ENCODE measurements at places on chromosomes 1 and 21.

- DNase-seq = no peak
Observed at GRCh38 chr21:19489930-19490329, 1086.3 kb upstream of the TMPRSS15 start.

- no peak for DNase-seq
Observed at GRCh38 chr1:210942513-210942912, 191.4 kb downstream of the KCNH1 start.

- DNase-seq = peak; percentile 9
Observed at GRCh38 chr1:156281281-156281680, 1.3 kb downstream of the SMG5 start.

DNA sequence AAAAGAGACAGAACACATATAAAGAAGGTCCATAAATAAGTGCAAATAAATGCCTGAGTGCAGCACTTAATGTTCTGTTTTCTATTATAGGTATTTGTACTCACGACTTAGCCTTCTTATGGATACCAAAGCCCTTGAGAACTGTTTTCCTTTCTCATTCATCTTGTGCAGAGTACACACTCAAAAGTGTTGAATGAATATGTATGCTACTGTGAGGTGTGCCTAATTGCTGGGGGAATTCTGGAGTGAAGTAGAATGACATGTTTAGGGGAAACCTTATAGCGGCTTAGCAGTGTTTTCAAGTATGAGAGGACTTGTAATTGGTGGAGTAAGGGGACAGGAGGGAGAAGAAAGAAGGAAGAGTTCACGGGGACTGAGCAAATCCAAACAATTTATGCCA is 157.6 kb downstream of the CACNA1E start:
- DNase-seq = no peak

- DNase-seq = peak; percentile 77
Observed at GRCh38 chr1:212532469-212533147, 76.0 kb upstream of the ATF3 start.

GRCh38 chr1:199780948-199781670 is 246.4 kb upstream of the NR5A2 start:
- no peak for DNase-seq

- DNase-seq = peak; percentile 29
Observed at GRCh38 chr1:68221980-68222373, 10.3 kb downstream of the WLS start.

DNA sequence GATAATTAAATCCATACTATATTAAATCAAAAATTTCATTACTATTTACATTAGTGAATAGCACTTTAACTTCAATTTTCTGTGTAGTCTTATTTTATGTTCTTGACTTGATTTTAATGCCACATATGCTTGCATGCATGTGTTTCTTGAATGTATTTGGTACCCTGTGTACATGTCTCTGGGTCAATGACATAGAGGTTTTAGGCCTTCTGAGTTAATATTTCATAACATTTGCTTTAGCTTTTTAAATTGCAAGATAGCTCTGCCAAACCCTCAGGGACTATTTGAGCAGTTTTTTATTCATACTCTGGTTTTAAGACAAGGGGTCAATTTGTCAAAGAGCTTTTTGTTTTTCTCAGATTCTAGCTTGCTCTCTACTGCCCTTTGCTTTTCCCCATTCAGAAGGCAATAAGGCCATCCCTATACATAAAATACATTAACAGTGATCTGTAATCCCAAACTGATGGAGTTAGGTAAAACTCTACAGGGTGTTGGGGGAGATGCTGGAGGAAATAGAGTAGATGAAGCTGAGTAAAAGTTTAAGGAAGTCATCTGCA is 5.0 kb downstream of the MLLT11 start:
- no peak for DNase-seq

DNA sequence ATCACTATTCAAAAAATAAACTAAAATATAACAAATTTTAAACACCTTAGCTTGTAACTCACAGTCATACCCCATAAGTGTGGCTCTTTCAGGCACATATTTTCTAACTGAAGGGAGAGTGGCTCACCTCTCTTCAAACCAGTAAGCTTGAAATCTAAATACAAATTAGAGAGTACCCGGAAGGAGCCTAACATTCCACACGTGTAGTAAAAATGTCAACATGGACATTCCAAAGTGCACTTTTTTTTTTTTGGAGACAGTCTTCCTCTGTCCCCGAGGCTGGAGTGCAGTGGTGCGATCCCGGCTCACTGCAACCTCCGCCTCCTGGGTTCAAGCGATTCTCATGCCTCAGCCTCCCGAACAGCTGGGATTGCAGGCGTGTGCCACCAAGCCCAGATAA is 275.6 kb upstream of the ADGRL2 start:
- peak; percentile 44 for DNase-seq

GRCh38 chr1:151255381-151255780 is 847 bp downstream of the PSMD4 start:
- DNase-seq = no peak

- peak; percentile 81 for DNase-seq
Observed at GRCh38 chr1:231626535-231626950, at the start of gene DISC1. TSS of gene DISC1 (plus strand) at chr1:231626790. CDS start at chr1:231626868, 78 bp downstream.

- no peak for DNase-seq
Observed at GRCh38 chr21:30582870-30583269, 7.3 kb downstream of the KRTAP22-2 start.

- no peak for DNase-seq
Observed at GRCh38 chr1:201795066-201795465, 33.9 kb upstream of the IPO9 start.

GRCh38 chr1:227315629-227316346 is 2.5 kb downstream of the CDC42BPA start:
- peak; percentile 46 for DNase-seq

DNA sequence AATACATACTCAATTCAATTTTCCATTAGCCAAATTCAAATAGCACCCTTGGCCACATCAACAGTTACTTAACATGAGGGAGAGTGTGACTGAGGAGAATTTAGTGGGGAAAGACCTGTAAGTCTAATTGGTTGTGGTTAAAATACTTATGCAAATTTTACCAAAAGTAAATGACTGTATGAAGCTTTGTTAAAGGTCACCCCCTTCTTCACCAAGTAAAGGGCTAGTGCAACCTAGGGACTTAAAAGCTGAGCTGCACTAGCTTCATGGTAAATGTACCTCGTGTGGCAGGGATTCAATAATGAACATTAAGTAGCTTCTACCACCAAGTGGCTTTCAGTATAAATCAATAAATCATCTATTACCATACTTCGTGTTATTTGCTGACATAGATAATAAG is 372.0 kb downstream of the NTNG1 start:
- no peak for DNase-seq

DNA sequence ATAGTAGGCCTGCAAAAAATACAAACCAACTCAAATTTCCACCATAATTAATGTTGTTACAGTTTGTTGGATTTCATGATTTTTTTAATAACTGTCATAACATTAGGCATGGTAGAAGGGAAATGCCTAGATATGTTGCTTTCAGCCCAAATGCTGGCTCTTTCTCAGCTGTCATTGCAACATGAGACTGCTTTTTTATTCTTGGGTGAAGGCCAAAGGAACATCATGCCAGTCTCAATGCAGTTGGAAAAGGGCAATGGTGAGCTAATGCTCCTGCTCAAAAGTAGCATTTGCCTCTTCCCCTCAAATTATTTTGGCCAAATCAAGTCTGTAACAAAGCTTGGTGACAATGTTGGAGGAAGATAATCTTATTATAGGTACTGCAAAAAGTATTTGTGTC is 877.7 kb upstream of the PRMT6 start:
- DNase-seq = no peak

- DNase-seq = no peak
Observed at GRCh38 chr1:65175171-65176055, 27.4 kb downstream of the AK4 start.

GRCh38 chr1:67648582-67649326 is 36.2 kb upstream of the GADD45A start:
- no peak for DNase-seq

DNA sequence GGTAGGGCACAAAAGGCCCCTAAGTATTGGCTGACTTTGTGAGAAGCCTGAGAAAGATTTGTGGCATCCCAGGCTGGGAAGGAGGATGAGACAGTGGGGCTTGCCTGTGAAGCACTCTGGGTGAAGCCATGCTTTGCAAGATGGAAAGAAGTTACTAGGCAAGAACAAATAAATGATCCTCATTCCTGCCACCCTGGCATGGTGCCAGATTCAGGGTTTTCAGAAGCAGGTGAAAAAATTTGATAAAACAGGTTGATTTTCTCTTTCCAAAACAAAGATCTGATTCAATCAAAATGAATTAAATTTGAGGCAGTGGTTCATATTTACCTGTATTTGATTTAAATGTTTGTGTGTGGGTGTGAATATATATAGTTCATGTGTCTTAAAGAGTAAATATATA is 386.9 kb upstream of the PROX1 start:
- no peak for DNase-seq

- DNase-seq = no peak
Observed at GRCh38 chr1:226588484-226588883, 39.9 kb downstream of the STUM start.

DNA sequence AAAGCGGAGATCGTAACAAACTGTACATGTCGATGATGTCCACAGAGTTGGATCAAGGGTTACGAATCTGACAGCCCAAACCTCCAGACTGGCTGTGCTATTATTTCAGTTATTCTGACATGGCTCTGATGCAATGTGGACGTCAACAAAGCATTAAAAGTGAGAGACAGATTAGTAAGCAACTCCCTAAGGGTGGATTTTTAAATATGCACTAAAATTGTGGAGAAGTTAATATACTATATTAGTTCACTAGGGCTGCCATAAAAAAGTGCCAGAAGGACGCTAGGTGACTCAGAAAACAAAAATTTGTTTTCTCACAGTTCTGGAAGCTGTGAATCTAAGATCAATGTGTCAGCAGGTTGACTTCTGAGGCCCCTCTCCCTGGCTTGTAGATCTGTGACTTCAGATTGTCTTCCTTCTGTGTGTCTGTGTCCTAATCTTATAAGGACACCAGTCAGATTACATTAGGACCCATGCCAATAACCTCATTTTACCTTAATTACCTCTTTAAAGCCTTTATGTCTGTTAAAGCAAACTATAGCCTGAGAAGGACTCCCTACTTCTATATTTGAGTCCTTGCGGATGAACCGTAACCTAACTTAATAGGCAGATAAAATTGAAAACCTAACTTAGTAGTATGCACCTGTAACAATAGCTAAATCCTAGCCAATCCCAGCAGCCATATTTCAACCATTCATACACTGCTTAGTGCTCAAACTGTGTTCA is 66.0 kb upstream of the BACH1 start:
- peak; percentile 71 for DNase-seq

DNA sequence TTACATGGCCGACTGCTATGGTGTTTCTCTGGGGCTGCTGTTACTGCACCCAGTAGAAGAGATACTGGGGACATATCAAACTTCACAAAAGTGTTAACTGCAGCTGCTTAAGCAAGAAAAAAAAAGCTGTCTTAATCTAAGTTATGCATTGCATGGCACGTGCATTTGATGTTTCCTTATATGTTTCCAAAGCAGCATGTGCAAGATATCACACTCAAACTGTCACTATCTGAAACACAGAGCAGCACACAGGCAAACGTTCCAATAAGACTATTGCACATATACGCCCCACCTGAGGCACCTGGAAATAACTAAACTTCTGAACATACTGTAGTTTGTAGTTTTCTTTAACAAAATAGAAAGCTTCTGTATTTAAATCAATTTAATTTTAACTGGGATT is 671.4 kb upstream of the ADGRL2 start:
- DNase-seq = no peak

GRCh38 chr1:204780630-204781029 is 90.0 kb upstream of the NFASC start:
- peak; percentile 61 for DNase-seq

DNA sequence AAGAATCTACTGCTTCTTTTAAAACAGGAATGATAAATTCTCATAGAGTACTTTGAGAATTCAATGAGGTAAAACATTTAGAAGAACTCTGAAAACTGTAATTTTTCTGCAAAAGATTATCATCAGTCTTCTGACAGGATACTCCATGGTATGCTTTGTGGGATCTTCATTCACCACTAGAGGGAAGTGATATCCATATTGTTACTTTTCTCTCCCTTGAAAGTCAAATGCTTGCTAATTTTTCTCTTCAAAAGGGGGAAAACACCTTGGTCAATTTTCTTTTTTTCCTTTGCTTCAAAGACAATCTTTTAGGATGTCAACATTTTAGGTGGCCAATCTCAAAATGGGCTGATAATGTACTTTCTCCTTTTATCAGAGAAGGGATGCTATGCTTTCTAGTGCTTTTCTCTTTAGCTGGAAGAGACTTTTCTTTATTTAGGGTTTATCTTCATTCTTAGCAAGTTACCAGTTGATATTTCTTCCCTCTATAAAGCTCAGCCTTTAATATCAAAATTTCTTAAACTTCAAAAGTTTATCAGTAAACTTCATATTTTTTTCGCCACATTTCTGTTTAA is 95.5 kb downstream of the NEGR1 start:
- DNase-seq = no peak

- no peak for DNase-seq
Observed at GRCh38 chr1:30893776-30894507, 14.6 kb downstream of the SDC3 start.

DNA sequence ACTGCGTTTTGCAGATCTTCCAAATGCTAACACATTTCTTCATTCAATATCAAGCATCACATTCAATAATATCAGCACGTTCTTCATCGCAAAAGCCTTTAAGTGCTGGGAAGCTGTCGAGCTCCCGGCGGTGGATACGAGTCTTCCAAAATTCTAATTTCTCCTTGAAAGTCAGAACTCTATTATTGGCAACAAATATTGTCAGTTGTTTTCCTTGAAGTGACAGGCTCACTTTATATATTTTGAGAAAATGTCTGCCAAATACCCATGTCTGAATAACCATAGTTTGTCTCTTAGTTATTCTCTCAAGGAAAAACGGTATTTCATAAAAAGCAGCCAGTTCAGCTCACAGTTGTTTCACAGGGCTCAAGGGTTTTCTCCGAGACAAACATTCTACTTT is 226.2 kb upstream of the C1orf174 start:
- DNase-seq = no peak

DNA sequence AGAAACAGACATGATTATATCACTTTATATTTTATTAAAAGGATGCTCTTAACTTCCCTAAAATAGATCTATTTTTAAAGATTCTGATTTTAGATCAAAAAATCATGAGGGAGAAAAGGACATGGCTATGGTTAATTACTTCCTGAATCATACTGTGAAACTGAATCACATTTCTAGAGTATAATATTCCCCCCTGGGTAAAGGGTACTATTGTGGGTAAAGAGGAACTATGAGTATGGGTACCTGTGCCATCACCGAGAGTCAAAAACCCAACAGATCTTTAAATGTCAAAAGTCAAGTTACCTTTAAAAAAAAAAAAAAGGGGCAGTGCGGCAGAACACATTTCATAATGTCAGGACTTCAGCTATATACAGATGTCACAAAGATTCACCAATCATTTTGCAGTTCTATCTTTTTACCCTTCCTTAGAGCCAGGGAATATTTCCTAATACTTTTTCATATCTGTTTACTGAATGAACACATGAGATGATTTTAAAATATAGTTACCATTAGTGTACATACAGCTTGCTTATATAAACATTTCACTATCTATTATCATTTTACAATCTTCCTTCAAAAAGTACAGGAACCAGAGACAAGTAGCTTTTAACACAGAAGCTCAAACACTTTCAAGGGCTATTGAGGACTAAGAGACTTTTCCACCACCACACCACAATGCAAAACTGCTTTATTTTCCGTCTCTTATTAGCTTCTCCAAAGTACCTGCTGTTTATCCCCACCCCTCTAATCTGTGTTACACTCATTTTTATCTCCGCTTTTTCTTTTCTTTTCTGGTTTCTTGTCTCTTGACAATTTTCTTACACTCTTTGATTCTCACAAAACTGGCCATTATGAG is 45.0 kb downstream of the EVI5 start:
- DNase-seq = no peak

Data from trophoblast cell (in vitro differentiated cells and primary cell).